ENCODE measurements at places on chromosomes 3 and 15.

DNA sequence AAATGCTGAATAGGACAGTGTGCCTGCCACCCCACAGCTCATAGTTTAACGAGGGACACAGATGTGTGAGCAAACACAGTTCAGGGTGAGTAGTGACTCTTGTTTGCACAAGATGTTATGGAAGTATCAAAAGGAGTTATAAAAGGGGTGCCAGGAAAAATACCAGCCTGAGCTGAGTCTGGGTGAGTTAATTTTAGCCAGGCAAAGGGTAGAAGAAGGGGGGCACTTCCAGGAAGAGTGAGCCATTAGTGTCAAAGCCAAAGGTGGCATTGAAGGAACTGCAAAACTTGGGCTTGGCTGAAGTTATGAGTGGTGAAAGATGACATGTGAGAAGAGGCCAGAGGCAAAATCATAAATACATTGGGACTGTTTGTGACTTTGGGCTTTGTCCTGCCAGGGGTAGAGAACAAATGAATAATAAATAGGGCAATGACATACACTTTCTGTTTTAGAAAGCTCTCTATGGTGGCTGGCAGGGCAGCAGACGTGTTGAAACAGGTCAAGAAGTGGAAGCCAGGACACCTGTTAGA is 1.9 kb upstream of the SPPL2A start:
- no peak for DNase-seq

GRCh38 chr15:69529961-69530633 is 77.5 kb downstream of the RPLP1 start:
- no peak for DNase-seq

- no peak for DNase-seq
Measured at GRCh38 chr15:42338500-42338899, 20.8 kb upstream of the CAPN3 start.

- no peak for DNase-seq
Measured at GRCh38 chr3:194326968-194327217, 24.2 kb downstream of the CPN2 start.

GRCh38 chr3:15492847-15493360 is 28.6 kb downstream of the COLQ start:
- no peak for DNase-seq

- no peak for DNase-seq
Measured at GRCh38 chr3:153658136-153658535, 463.1 kb upstream of the ARHGEF26 start.

DNA sequence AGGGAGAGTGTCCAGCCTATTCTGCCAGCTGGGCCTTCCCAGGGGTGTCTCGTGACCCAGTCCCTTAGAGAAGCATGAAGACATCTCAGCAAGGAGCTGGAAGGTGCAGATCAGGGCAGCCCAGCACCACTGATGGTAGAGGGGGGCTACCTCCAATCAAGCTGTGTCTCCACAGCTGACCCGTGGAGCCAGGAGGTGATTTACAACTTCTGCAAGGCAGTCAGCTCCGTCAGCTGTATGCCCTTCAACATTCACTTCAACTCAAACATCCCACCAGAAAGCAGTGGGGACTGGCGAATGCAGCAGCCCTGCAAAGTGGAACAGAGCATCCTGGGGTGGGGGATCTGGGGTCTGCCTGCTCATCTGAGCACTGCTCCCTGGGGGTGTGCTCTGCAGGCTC is 32.6 kb upstream of the FRG2C start:
- DNase-seq: no peak

- DNase-seq: no peak
Measured at GRCh38 chr3:190265126-190265525, 57.1 kb downstream of the CLDN1 start.

- DNase-seq: no peak
Measured at GRCh38 chr15:60916032-60916678, 312.9 kb downstream of the RORA start.

- DNase-seq: no peak
Measured at GRCh38 chr3:14481646-14482036, 58.5 kb downstream of the GRIP2 start.

- DNase-seq: no peak
Measured at GRCh38 chr3:173932624-173933023, 535.1 kb downstream of the NLGN1 start.

- no peak for DNase-seq
Measured at GRCh38 chr15:35674873-35675781, 129.2 kb upstream of the DPH6 start.

DNA sequence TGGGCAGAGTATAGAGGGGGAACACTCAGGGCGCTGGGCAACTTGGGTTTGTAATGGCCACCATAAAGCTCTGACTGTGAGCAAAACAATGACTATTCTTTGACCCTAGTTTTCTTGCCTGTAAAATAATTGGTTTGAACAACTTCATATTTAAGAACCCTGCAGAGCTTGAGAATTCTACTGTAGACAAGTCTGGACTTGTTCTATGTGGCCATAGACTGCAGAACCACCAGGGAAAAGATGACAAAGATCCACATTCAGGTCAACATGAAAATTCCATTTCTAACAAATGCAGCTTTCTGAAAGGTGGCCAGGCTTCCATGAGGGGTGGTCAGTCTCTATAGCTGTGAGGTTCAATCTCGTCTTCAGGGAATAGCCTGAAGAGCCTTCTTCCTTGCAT is 239.4 kb upstream of the LRRN1 start:
- no peak for DNase-seq

GRCh38 chr15:58260725-58261267 is 122.6 kb downstream of the AQP9 start:
- DNase-seq: no peak

GRCh38 chr3:35737934-35738706 is 98.8 kb downstream of the ARPP21 start:
- DNase-seq: no peak

DNA sequence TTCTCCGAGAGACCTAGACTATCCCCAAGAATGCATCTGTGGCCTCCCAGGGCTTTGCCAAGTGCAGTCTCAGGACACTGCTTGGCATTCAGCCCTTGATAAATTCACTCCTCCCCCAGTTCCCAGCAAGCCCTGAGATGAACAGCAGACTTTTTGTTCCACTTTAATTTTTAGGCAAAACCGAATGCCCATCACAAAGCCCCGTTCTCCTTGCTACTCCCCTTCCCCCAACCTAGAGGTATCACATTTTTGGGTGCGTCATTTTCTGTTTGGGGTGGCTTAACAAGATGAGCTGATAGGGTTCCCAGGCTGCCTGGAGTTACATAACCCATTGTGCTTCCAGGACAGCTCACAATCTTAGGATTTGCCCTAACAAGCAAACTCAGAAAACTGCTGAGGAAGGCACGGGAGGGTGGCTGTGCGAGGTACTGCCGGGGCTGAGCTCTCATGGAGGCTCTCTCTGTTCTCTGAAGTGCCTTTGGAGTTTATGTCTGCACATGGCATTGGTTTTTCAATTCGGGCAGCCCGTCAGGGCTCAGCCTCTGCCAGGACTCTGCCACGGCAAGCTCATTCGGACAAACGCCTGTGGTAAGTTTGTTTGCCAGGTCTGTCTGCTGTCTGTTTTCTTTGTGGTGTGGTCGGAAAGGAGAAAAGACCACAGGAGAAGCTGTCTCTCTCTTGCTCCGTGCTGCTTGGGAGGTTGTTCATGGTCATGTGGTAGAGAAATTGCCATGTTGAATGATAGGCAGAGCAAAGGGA is at the start of gene TRAK1:
TSS of gene TRAK1 (plus strand) at position 385 of the 759 bp plus-strand sequence. CDS start at position 498, 113 bp downstream.
- DNase-seq: no peak

DNA sequence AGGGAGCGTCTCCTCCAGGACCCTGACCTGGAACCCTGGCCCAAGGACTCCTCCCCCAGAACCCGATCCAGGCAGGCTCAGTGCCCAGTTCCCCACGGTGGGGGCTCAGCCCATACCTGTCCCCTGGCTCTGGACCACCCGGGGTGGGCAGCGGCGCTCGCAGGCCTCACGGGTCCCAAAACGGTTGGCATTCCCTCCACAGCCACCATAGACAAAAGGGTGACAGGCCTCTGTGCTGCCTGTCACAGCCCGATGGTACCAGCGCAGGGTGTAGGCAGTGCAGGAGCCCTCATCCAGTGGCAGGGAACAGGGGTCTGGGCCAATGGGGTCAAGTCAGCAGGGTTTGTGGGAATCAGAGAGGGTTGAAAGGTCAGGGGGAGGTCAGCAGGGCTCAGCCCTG is 1.1 kb upstream of the UCN2 start:
- DNase-seq: no peak

GRCh38 chr3:71537211-71537611 is 46.3 kb downstream of the FOXP1 start:
- no peak for DNase-seq

Data from central memory CD4-positive, alpha-beta T cell (primary cell).